Fibroblast of skin of scalp (primary cell): ENCODE measurements at places on chromosomes 4 and X.

DNA sequence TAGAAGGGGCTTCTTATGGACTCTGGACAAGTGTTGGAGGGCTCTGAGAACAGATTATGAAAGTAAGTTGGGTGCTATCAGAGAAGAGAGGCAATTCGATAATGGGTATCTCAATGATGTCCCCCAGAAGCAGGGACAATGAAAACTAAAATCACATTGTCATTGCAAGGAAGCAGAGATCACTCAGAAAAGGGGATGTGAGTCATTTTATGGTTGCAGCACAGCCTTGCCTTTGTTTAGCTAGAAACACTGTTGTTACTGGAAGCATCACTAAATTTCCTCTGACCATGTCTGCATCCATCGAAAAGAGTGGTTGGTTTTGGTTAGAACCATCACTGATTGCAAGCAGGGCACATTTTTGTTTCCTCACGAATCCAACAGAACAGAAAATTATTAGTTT lies 246.8 kb upstream of the NWD2 start:
- no peak for DNase-seq

DNA sequence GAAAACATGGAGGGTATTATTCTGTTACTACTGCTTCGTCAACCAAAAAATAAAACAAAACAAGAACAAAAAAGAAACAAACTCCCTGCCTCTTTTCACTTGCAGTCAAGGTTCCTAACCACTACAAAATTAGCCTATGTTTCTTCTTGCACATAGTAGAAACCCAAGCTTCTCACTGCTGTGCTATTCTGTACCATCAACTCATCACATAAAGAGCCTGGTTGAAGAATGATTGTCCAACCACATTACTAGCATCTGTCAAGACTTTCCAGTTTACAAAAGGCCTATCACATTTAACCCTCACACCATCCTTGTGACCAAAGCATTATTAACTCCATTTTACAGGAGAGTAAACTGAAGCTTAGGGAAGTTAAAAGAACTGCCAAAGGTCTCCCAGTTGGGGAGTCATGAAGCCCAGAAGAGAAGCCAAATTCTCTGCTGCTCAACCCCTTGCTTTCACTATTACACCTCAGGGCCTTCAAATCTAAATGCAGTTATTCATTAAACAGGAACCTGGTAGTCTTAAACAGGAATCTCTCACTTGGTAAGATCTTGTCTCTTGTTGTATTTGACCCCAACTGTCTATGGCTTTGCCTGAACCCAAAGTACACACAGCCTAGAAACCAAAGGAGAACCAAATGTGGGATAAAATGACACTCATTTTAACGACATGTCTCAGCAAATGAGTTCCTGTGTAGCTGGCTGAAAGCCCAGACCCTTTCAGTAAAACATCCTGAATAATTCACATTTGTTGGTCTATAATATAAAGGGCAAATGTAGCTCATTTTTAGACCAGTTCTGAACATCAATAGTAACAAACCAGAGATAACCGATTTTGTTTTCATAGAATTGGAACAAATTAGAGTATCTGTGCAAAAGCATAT lies 8.6 kb downstream of the F9 start:
- no peak for DNase-seq

GRCh38 chr4:138114434-138114833 lies 127.7 kb downstream of the SLC7A11 start:
- DNase-seq: no peak

DNA sequence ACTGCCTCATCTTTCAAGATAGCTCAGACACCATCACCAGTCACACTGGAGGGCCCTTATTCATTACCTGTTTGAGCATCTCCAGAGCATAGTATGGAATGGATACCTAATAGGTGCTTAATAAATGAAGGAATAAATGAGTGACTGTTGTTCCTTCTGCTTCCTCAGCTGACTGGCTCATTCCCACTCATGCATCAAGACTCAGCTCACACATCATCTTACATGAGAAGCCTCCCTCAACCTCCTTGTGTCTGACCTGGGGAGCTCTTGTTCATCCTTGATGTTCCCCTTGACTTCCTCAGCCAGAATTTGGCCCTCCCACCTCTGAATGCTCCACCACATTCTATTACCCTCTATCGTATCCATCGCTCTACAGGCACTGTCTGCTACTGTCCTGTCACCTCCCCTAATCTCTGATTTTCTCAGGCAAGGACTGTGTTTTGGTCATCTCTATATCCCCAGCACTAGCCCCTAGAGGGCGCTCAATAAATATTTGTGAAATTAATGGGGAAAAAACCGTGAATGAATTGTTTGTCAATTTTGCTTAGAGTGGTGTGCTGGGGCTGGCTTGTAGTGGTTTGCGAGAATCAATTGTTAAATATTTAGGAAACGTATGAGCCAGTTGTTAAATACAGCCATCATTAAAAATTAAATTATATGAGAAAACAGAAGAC lies 88.3 kb downstream of the NHSL2 start:
- no peak for DNase-seq

- peak; percentile 40 for DNase-seq
Measured at GRCh38 chr4:102574317-102574716, 73.2 kb downstream of the NFKB1 start.

GRCh38 chr4:83387012-83387411 lies 52.4 kb upstream of the HPSE start:
- no peak for DNase-seq

- no peak for DNase-seq
Measured at GRCh38 chr4:25656031-25656430, 380 bp downstream of the SLC34A2 start.

- DNase-seq: no peak
Measured at GRCh38 chr4:123176605-123177004, 220.0 kb upstream of the SPRY1 start.

DNA sequence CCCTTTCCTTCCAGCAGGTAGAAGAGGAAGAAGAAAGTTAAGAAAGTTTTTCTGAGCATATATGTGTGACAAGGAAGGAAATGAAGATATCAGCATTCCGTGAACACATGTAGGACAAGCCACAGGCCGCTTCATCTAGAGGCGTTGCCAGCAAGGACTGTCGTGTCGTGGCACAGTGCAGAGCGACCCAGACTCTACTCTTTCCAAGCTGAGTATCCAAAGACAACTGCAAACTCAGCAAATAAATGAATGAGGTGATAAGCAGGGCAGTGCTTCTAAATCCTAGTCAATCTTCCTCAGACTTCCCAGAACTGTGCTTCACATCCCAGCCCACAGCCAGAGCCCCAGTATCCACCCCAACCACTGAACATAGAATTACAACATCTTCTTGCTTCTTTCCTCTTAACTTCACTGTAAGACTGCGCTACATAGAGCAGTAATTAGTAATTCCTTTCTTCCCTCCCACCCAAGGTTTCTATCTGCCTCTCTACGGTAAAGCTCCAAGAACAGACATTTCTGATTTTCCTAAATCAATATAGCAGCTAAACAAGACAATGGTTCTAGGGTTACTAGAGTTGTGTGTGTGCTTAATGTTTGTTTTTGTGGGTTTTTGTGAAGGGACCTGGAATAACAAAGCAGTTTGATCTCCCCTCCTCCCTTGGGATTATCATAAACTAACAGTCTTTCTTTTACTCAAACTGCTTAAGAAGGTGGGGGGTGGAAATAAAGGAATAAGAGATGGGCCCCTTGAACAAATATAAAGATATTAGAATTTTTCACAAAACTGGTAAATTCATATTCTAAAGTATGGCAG lies 71.6 kb downstream of the PAPSS1 start:
- no peak for DNase-seq

DNA sequence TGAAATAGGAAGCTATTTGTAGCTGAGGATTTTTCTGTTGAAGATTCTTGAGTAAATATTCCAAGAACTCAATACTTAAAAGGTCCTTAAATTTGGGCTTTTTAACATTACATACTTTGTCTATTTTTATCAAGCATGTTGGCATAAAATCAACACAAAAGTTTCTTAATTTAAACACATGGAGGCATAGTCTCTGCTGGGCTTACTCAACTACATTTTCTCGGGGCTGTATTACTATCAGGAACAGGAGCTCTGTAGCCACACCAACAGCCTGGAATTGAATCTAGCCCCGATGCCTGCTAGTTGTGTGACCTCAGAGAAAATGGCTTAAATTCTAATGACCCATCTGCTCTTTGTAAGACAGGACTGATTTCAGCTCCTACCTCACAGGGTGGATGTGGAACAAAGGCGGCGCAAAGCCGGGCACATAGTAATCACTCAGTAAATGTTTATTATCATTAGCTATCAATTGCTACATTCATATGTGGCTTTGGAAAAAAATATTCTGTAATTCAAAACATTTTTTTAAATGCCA lies 207.0 kb downstream of the NSUN7 start:
- DNase-seq: peak; percentile 28

GRCh38 chr4:21205821-21206531 lies 505.7 kb downstream of the PACRGL start:
- no peak for DNase-seq

- no peak for DNase-seq
Measured at GRCh38 chr4:163137581-163137980, 29.1 kb downstream of the NAF1 start.

DNA sequence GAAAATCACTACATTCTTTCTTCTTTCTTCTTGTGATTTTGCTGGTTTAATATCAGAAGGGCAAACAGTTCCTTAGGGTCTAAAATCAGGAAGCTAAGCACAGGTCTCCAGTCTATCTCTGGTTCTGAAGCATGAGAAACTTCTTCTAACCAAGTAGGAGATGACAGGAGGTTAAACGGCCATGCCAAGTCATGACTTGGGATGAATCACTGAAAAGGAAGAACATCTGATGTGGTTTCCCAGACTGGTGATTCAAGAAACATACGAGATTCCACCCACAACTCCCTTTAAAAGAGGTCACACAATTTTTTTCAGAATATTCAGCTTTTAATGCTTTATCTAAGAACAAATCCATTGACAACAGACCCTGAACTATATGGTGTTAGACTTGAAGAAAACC lies 684.0 kb upstream of the PRKX start:
- no peak for DNase-seq

DNA sequence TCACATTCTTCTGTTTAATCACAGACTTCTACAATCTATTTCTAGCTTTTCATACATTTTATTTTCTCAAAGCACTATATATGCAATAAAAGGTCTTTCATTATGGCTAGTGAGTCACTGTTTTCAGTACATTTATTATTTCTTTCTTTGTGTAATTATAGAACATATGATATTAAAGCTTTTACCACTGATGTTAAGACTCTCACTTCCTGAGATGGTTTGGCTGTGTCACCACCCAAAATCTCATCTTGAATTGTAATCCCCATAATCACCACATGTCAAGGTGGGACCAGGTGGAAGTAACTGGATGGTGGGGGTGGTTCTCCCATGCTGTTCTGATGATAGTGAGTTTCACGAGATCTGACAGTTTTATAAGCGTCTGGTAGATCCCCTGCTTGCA lies 41.9 kb downstream of the UBA6 start:
- DNase-seq: no peak

DNA sequence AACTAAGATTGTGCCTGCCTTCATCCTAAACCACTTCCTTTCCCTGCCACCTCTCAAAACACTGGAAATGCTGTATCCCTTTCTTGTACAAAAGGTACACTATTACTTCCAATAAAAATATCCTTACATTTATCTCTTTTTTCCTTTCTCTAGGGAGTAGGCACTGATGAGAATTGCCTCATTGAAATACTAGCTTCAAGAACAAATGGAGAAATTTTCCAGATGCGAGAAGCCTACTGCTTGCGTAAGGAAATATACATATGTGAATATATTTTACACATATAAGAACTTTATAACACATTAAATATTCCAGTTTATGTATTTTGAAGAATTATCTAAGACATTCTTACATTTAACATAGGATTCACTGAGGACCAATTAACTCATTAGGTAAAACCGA lies 71.7 kb downstream of the ANXA10 start:
- no peak for DNase-seq

DNA sequence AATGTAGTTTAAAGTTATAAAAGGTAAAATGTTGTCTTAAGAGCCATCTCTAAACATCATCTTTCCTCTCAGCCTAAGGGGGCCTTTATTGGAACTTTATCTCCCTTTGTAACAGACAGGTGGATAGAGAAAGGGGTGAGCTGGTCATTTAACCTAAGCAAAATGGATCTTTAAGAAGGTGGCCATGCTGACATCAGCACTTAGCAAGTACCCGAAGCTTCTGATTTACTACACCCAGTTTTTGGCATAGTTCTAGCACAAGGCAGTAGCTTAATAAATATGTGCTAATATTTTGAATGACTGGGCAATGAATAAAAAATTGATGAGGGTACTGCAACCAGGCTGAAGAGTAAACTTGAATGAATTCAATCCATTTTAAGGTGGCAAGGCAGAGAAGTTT lies 172.7 kb downstream of the GABRG1 start:
- no peak for DNase-seq

GRCh38 chr4:180680305-180680704 lies 1562.9 kb upstream of the TENM3 start:
- no peak for DNase-seq

GRCh38 chr4:18294846-18295245 lies 273.3 kb upstream of the LCORL start:
- no peak for DNase-seq

- DNase-seq: peak; percentile 3
Measured at GRCh38 chrX:118228041-118228440, 111.4 kb upstream of the KLHL13 start.

- DNase-seq: no peak
Measured at GRCh38 chr4:56468097-56468422, 643 bp downstream of the SRP72 start.
